Right atrium auricular region (tissue), 2 donors: ENCODE measurements at places on chromosomes 5 and 9. TPM values are rescaled to one million over a fixed set of nuclear protein-coding genes. Genes with fewer than 3 reads are reported as not detected.

GRCh38 chr9:86069206-86069869 is 30.0 kb downstream of the GOLM1 start:
- no peak for DNase-seq

DNA sequence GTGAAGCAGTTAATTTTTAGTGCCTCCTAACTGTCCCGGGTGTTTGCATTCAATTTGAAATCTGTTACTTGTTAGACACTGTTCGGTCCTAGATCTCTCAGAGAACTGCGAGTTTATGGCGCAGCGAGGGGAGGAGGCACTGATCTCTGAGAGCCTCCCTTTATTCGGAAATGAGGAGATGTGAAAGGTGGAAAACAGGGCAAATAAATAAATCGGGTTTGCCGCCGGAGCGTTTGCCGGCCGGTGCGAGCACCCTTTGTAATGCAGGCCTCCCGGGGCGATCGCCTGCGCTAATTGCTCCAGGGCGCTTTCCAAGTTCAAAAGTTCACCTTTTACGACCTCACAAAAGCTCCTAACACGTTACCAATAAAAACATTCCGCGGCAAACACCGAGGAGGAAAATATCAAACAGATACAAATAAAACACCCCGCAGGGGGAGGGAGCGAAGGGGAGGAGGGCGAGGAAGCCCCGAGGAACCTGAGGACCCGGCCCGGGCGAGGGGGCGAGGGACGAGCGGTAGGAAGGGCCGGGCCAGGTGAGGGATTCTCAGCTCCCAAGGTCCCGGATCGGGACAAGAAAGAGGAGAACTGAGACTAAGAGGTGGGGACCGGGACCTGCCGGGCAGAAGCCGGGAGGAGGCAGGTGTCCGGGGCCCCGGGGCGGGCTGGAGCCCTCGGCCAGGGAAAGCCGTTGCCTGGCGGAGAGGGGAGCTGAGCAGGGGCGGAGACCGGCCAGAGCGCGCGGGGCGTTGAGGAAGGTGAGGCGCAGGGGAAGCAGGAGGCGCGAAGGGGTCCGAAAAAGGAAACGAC is 1.4 kb downstream of the NR6A1 start:
- no peak for DNase-seq

GRCh38 chr5:31364881-31365636 is 166.8 kb downstream of the DROSHA start:
- no peak for DNase-seq

Gene MEGF10
- total RNA-seq, result 0.71 TPM

Gene TBC1D13
- 14.2 TPM for total RNA-seq

- DNase-seq, result no peak
Observed at GRCh38 chr5:164233791-164234190, 728.4 kb downstream of the MAT2B start.

Gene PLGRKT
- total RNA-seq, result 30.4 TPM

- DNase-seq, result no peak
Observed at GRCh38 chr9:94600258-94600657, 6.6 kb upstream of the FBP2 start.
